ENCODE measurements at places on chromosomes 6 and 20.

DNA sequence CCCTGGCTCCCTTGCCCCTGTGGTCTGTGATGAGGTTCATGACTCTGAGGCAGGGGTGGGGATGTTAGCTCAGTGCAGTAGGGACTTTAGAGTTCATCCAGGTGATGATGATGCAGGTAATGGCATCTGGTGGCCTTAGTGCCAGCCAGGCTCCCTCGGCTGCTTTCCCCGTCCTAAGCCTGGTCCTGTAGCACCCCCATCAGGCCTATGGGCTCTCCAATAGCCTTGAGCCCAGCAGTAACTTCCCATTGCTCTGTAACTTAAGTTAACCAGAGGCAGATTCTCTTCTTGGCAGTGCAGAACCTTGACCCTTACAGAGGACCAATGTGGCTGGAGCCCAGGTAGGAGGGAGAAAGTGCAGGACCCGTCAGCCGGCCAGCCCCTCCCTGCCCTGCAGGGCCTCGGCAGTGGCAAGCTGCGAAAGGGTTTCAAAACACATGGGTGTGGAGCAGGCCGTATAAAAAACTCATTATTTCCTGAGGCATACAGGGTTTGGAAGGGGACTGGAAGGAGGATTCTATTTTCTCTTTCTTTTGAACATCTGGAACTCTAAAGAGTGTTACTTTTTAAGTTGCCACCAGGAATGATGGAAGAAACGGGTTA is 406.9 kb downstream of the CDH26 start:
- DNase-seq, result no peak

DNA sequence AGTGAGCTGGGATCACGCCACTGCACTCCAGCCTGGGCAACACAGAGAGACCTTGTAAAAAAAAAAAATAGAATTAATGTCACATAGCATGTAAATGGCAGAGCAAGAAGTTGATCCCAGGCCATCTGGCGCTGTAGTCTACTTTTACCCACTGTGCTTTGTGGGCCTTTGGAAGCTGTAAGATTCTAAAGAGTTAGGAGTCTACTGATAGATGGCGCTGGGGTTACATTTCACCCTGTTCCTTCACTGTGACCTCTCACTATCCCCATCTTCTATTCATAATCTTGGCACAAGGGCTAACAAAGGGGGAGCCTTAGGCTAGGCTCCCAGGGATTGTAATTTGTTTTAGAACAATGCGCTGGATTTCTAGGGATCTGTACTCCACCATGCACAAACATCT is 24.4 kb downstream of the SIRPD start:
- peak; percentile 17 for DNase-seq

GRCh38 chr20:3074812-3075211 is 3.4 kb downstream of the OXT start:
- DNase-seq, result no peak

DNA sequence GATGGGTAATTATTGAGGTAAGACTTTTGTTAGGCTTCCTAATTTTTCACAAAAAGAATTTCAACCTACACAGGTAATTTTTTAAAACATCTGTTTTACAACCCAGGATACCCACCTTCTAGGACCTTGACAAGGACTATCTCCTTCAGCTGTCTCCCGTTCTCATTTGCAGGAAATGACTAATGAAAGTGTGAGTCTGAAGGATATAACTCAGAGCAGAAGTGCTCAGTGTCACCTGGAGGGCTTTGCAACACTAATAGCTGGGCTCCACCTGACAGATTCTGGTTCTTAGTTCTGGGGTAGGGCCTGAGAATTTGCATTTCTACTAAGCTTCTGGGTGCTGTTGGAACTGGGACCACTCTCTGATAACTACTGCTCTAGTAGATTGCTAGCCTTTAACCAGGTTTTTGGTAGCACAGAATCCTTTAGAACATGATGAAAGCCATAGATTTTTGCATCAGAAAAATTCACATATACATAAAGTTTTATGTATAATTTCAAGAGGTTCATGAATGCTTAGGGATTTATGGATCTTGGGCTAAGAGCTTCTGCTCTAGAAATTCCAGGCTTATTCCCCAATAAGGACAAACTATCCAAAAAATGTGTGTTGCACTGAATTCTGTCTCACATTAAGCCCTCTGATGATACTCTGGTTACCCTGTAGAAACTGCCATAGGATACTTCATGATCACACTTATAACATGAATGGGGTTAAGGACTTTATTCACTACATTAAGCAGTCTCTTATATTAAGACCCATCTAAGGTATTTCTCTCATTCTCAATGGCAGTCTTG is 30.3 kb downstream of the AK9 start:
- DNase-seq, result no peak

- DNase-seq, result no peak
Measured at GRCh38 chr6:71766796-71767195, 119.6 kb upstream of the RIMS1 start.

DNA sequence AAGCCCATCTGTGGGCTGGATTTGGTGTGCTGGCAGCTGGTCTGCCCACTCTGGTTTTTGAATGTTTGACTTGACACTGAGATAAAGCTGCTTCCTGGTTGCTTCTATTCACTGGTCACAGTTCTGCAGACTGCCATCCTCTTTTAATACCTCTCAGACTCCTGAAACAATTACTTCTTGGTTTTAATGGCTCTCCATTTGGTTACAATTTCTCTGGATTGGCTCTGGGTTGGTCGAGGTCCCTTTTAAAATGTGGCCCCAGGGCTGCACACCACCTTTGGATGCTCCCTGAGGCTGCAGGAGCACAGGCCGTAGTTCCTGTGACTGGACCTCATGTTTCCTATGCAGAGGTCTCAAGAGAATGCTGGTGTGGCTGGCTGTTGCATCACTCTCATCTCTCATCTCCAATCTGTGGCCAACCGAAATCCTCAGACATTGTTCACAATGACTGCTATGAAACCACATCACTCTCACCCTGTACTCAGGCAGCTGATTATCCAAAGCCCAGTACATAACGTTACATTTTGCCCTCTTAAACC is 98.5 kb downstream of the INSM1 start:
- DNase-seq, result no peak

DNA sequence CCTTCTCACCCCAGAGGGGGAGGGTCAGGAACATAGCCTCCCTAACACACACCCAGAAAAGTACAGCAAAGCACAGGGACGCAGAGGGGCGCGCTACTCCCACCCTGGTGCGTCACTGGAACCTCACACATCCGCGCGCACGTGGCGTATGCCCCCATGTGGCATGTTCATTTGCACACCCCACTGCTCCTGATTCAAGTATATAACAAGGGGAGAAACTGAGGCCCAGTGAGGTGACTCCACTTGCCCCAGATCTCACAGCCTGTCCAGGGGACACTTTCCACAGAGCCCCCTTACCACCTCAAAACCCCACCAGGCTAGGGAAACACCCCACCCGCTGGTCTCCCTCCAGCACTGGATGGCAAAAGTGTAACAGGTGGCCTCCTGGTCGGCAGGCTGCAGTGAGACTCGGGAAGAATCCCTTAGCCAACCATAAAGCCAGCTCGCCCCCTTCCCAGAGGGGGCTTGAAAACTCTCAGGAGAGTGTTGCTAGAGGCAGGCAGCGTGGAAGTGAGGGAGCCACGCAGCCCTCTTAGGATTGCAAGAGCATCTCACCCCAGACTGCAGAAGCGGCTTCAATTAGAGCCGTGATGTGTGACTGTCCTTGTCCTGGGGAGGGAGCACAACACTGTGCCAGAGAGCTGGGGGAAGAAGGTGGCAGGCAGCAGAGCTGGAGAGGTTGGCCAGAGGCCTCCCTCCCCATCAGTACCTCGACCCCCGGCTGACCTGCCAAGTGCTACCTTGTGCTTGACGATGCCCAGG is at the start of gene GRM4:
TSS of gene GRM4 (minus strand) at position 67 of the 762 bp plus-strand sequence. CDS start 12,591 bp downstream, outside the sequence.
- no peak for DNase-seq

- no peak for DNase-seq
Measured at GRCh38 chr6:44858998-44859397, 469.1 kb upstream of the RUNX2 start.
